ENCODE measurements at places on chromosomes 7 and 10. TPM values are rescaled to one million over a fixed set of nuclear protein-coding genes. Genes with fewer than 3 reads are reported as not detected.

CEP55 gene
- total RNA-seq: 1.0 TPM

MMD2 gene
- total RNA-seq: not detected

ADRB1 gene
- total RNA-seq: 7.9 TPM

MKI67 gene
- total RNA-seq: 0.14 TPM

PNLIP gene
- total RNA-seq: not detected

SH2B2 gene
- 2.4 TPM for total RNA-seq

AEBP1 gene
- 2.4 TPM for total RNA-seq

PDGFA gene
- 56.0 TPM for total RNA-seq

MLXIPL gene
- total RNA-seq: 0.14 TPM

MACROH2A2 gene
- total RNA-seq: 16.9 TPM

PIP gene
- not detected for total RNA-seq

CPA4 gene
- 21.3 TPM for total RNA-seq

TRAPPC14 gene
- 8.7 TPM for total RNA-seq

CALHM3 gene
- total RNA-seq: not detected

TBX20 gene
- total RNA-seq: under 0.01 TPM

PTF1A gene
- not detected for total RNA-seq

STK32C gene
- total RNA-seq: 7.2 TPM

RAPGEF5 gene
- 9.5 TPM for total RNA-seq

DGKI gene
- under 0.01 TPM for total RNA-seq

LIPA gene
- 66.3 TPM for total RNA-seq

FAM13C gene
- total RNA-seq: 1.00 TPM

LRRC17 gene
- 0.28 TPM for total RNA-seq

THSD7A gene
- total RNA-seq: 0.28 TPM

SH2D4B gene
- under 0.01 TPM for total RNA-seq

INSYN2A gene
- under 0.01 TPM for total RNA-seq

SEMA3E gene
- 0.57 TPM for total RNA-seq

PLEKHS1 gene
- total RNA-seq: not detected

GNAT3 gene
- total RNA-seq: not detected

FZD8 gene
- total RNA-seq: 4.2 TPM

LRWD1 gene
- 22.5 TPM for total RNA-seq

AGR3 gene
- total RNA-seq: not detected

GDF2 gene
- total RNA-seq: not detected

NUDT13 gene
- total RNA-seq: 1.3 TPM

FAM53B gene
- total RNA-seq: 59.4 TPM

PAX4 gene
- total RNA-seq: not detected

ITIH5 gene
- total RNA-seq: 0.07 TPM

RPEL1 gene
- under 0.01 TPM for total RNA-seq

ASAH2 gene
- 0.68 TPM for total RNA-seq

FAM25G gene
- not detected for total RNA-seq

ATRNL1 gene
- total RNA-seq: under 0.01 TPM

TRPV5 gene
- total RNA-seq: not detected

KCNH2 gene
- under 0.01 TPM for total RNA-seq

AS3MT gene
- total RNA-seq: 2.1 TPM

GLUD1 gene
- 129 TPM for total RNA-seq

COBL gene
- total RNA-seq: 0.34 TPM

PCDH15 gene
- not detected for total RNA-seq

LRRC27 gene
- total RNA-seq: 6.5 TPM

OR13A1 gene
- not detected for total RNA-seq

GPRIN2 gene
- 7.8 TPM for total RNA-seq

CRYGN gene
- 0.14 TPM for total RNA-seq

GPR26 gene
- under 0.01 TPM for total RNA-seq

TAS2R3 gene
- 1.0 TPM for total RNA-seq

SEMA4G gene
- total RNA-seq: 0.78 TPM

NUTM2E gene
- 0.21 TPM for total RNA-seq

Data from nasal cavity respiratory epithelium epithelial cell of viscerocranial mucosa (primary cell).